Activated CD8-positive, alpha-beta memory T cell treated with anti-CD3 and anti-CD28 coated beads for 4 hours (primary cell): ENCODE measurements at places on chromosomes 13 and 19.

GRCh38 chr13:43830497-43830881 is 43.7 kb upstream of the ENOX1 start:
- no peak for DNase-seq

DNA sequence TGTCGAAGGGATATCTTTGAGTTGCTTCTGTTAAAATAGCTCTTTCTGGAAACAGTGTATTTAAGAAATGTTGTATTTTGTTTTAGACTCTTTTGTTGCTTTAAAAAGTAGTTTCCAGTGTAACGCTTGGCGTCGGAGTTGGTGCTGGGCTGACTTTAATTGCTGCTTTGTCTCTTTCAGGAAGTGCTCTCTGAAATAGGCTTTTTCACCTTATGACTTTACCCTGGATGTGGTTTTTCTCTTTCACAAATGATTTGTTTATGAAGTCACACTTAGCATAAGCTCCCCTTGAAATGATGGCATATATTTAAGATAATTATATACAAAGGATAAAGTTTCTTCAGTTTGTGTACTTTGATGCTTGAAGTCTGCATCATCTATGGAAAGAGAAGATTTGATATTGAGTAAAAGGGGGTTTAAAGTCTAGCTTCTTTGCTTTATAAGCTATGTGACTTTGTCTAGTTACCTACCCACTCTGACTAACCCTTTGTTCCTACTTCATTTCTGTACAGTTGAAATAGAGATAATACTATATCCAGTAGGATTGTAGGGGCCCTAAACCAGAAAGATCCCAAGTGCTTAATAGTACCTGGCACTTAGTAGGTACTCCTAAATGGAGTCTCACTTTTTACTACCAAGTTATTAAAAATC is at the start of gene GPR18:
TSS of gene GPR18 (minus strand) at position 170 of the 651 bp plus-strand sequence. CDS start 2,507 bp downstream, outside the sequence.
- DNase-seq, result no peak

- DNase-seq, result no peak
Measured at GRCh38 chr19:10402441-10403038, 802 bp downstream of the CDC37 start.

DNA sequence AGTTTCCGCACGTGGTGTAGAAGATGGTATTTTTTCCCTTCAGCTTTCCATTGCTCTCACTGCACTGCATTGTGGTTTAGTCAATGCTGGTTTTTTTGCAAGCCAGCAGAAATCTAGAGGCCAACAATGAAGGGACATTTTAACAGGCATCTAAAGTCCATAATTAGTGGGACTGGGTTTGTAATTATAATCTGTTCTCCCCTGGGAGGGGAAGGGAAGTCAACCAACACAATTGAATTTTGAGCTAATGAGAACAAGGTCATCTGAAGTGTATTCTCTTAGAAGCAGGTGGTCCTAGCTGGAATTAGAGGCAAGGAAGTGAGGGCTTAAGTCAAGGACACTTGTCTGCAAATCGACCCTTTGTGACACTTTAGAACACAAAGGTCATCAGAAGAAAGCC is 156.4 kb downstream of the MYO16 start:
- no peak for DNase-seq

GRCh38 chr19:43132696-43133095 is 50.2 kb upstream of the PSG2 start:
- no peak for DNase-seq
